ENCODE measurements at places on chromosomes 4 and X.
A peak's percentile ranks its signal among the peaks of the same experiment; 100 is the strongest.

DNA sequence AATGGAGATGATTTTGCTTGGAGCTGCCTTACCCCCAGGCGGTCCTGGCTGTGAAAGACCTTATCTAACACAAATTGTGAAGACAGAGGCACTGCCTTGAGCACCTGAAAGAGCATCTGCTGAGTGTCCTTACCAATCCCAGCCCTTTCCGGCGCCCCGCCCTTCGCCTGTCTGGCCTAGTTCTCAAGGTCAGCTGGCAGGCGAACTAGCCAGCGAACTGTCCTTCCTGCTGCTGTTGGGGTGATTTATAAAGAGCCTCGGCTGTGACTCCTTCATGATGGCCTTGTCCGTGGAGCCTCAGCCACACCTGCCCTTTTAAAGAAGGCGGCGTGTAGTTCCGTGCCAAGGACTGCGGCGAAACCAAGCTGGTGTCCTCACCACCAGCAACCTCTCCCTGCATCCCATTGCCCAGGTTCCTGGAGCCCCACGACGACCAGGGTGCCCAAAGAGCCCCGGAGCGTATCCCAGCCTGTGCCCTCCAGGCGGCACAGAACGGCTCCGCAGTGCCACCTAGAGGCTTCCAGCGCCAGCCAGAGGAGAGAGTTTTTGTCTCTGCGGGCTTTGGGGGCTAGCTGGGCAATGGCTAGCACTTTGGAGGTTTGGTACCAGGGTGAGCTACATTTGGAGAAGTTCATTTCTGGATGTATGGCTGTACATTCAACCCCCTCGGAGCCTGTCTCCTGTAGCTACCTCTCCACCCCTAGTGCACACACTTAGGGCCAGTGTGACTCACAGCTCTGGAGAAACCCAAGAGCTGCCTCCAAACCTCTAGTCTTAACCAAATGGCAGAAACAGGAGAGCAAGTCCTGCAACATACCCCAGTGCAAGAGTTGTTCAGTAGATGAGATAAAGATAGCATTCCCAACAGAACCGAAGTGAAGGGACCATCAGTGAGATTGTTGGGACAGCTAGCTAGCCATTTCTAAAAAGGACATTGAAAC is 36.8 kb upstream of the VMA21 start:
- peak; percentile 55 for DNase-seq

DNA sequence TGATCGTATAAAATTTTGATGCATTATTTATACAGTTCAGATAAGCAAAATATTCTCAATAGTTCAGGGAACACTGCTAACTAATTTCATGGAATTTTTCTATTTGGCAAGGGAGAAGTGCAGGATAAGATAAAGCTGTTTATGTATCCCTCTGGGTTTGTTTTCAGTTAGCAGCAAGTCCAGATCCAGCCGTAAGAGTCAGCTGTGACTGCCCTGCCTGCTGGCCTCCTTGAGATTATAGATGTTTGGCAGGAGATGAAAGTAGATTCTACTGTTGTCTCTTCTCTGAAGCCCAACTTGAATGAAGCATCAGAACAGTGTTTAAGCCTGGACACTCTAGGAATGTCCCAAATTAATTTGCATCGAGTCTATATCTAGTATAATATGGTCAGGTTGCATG is 29.5 kb downstream of the ANTXR2 start:
- no peak for DNase-seq

DNA sequence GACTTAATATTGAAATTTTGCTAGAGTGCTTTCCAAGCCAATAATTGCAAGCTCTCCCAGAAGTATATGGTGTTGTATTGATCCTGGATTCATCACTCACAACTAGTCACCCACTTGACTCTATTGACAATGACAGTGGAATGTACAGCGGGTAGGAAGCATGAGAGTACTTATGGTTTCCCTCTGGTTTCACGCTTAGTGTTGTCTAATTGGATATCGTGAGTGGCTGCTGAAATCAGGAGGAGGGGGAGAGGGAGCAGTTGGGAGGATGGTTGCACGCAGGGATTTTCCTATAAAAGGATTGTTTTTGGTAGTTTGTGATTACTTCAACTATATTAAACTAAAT is 1819.5 kb upstream of the TENM3 start:
- no peak for DNase-seq

DNA sequence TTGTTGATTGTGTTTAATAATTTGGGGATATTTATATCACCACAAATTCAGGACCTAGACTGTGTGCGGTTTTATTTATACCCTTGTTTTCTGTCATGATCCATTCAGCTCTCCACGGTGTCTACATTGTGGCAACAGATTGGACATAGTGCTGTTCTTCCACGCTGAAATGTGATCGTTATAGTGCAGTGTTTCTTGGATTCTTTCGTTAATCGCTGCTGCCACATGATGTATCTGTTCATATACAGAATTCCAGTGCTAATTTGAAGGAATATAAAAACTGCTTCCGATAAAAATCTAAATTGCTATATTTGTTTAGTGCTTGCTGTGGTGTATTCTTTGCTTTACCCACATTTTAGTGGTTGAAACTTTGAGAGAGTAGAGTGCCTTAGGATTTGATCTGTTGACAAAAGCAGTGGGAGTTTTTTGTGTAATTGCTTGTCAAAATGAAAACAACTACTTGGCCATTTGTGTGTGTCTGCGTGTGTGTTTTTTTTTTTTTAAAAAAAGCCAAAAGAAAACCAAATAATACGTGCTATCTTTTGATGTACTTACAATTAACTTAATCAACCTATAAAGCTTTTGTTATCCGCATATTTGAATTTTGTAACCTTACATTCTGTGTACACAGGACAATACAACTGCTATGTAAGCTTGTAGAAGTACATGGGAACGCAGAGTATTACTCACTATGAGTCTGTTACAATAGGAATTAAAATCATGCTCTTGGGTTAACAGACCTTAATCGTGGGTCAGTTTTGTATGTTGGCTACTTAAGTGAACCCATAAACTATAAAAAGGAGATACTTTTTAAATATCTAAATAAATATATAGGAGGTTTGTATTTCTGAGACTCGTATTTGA is 353.3 kb downstream of the ARHGAP24 start:
- no peak for DNase-seq

DNA sequence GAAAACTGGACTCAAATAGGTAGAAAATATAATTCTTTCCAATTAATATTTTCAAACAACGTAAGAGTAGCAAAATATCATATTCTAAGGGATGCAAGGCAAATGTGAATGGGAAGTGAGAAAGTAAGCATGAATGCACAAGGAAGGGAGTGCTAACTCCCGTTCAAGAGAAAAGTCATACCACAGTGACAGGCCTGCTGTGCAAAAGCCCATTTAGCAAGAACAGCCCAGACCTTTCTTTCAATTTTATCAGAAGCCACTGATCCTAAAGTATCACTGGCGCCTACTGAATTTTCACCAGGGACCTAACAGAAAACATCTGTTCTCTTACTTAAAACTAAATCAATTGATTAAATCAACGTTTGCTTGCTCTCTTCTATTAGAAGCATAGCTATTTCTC is 157.9 kb upstream of the DKK2 start:
- no peak for DNase-seq

GRCh38 chr4:78100060-78100459 is 42.9 kb downstream of the FRAS1 start:
- DNase-seq = no peak

GRCh38 chr4:174120446-174121295 is 162.8 kb downstream of the FBXO8 start:
- peak; percentile 4 for DNase-seq

- no peak for DNase-seq
Measured at GRCh38 chr4:105184316-105184980, 37.8 kb downstream of the TET2 start.

GRCh38 chr4:165297626-165298025 is 29.8 kb upstream of the MSMO1 start:
- DNase-seq = no peak

DNA sequence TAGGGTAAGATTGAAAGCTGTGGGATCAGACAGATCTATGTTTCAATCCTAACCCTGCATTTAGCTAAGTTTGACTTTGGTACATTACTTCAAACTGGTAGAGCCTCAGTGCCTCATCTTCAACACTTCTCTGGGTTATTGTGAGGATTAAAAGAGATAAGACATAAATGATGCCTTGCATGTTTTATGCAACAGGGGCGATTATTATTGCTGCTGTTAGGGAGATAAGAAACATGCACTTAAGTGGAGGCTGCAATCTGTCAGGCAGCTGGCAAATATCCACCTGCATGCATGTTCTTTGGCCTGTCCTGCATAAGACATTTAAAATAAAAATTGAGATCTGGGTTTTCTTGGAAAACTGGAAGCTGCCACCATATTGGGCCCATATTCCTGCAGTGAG is 24.6 kb downstream of the UNC5C start:
- no peak for DNase-seq

DNA sequence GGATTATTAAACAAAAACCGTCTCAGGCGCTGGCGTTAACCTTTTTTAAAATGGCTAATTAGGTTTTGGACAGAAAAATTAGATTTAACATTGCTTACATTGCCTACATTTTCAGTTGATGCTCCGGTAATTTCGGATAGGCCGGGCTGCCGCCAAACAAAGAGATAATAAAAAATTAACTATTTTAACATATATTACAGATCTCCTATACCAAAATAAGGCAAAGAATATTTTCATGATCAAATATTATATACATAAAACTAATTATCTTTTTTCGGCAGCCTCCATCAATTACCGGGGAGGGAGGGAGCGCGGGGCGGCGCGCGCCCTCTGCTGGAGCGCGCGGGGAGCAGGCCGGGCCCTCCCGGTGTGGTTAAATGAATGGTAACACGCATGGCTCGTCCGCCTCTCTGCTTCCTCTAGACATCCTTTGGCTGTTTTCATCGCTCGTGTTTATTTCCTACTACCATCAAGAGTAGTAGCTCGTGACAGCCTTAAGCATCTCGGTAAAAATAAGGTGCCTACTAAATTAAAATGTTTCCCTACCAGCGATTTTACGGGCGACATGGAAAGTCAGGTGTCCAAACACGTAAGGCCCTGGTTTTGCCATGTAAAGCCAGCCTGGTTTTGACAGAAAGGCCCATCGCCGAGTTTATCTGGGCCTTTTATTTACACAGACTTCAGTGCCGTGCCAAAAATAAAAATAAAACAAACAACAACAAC is 52.4 kb upstream of the TMEM33 start:
- peak; percentile 64 for DNase-seq

- DNase-seq = no peak
Measured at GRCh38 chrX:120439921-120440320, 29.2 kb downstream of the LAMP2 start.

- DNase-seq = no peak
Measured at GRCh38 chr4:52173470-52174045, 122.5 kb downstream of the SPATA18 start.

- no peak for DNase-seq
Measured at GRCh38 chrX:137427816-137428215, 138.1 kb upstream of the ZIC3 start.

GRCh38 chr4:85514117-85514516 is 39.2 kb downstream of the ARHGAP24 start:
- DNase-seq = no peak

DNA sequence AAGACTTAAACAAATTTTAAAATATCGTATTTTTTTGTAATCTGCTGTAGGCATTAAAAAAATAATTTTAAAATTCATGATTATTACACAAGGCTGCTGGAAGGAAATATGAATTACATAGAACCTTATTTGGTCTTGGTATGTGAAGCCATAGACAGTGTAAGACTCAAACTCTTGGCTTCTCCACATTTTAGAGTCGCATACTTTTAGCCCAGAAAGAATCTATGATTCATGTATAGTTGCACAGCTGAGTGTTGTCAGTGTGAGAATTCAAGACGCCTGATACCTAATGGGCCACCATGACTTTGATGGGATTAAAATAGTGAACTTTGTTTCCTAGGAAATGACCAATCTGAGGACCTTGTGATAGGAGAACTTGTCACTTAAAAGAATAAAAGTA is 1.4 kb downstream of the INTU start:
- DNase-seq = no peak

DNA sequence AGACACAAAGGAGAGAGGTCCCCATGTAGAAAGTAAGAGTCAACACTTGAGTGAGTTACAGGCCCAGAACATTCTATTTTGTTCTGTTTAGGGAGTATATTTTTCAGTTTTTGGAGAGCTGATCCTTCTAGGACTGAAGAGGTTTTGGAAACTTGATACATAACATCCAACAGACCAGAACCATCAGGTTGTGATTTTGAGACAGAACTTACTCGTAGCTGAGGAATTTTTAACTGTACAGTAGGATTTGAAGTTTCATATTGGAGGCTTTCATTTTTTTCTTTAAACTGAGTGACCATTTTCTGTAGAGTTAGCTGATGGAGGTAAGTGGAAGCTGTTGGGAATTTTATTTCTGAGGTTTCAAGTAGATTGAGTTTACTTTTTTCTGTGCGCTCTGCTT is 73.3 kb downstream of the NCAPG start:
- no peak for DNase-seq

DNA sequence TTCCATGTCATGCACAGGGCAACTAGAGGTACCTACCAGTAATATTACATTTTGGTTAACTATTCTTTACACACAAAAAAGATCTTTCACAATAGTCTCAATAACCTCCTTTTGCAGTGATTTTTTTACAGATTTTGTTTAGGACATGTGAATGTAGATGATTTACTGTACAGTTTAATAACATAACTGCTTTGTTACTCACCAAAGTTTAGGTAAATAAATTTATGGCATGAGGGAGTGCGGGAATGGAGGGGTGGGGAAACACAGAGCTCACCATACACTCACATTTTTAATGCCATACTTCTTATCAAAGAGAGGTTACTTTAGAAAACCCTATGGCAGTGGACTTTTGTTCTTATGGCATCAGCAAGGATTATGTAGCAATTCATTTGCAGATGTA is 93.1 kb upstream of the TEX13A start:
- no peak for DNase-seq

All from stimulated activated CD4-positive, alpha-beta T cell treated with anti-CD3 and anti-CD28 coated beads, Interleukin-2, amount 100 ng/mL, for 24 hours (primary cell).